ENCODE measurements at places on chromosomes 13 and 19. TPM values are rescaled to one million over a fixed set of nuclear protein-coding genes. Genes with fewer than 3 reads are reported as not detected.

Gene ZNF443
- total RNA-seq, result 9.4 TPM

Gene FPR3
- total RNA-seq, result not detected

Gene SIGLEC5
- total RNA-seq, result not detected

Gene ZNF222
- 6.6 TPM for total RNA-seq

Gene PSG7
- not detected for total RNA-seq

GRCh38 chr13:46389457-46390451 lies 2.7 kb upstream of the RUBCNL start:
- H3K27ac ChIP-seq, result no peak overlapping the region
- no peak overlapping the region for H3K4me3 ChIP-seq
- DNase-seq, result no peak

GRCh38 chr13:38952827-38953226 lies 37.8 kb downstream of the STOML3 start:
- no peak for DNase-seq
- H3K27me3 ChIP-seq, result no peaks in the 10 kb centered on the region
- H3K27ac ChIP-seq, result no peak overlapping the region
- H3K36me3 ChIP-seq, result no peaks in the 10 kb centered on the region

- no peak overlapping the region for H3K27ac ChIP-seq
- DNase-seq, result no peak
- H3K4me3 ChIP-seq, result no peak overlapping the region
- H3K4me1 ChIP-seq, result no peaks in the 10 kb centered on the region
These were observed 880.6 kb downstream of the UQCRFS1 start for GRCh38 chr19:28332351-28332750.

DNA sequence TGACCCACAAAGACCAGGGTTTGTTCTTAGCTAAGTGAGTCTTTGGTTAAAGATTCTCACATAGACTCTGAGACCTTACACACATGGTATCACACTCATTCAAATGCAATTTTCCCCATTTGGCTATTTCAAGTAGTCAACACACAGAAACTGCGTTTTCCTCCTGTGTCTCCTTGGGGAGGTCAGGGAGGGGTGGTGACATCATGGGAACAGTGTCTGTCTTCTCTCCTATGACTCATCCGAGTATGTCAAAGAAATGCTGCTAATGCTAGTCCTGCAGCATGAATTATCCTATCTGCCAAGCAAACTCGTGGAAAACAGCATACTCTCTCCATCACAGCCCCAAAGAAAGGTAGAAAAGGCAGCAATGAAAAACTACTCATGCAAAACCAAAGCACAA lies 100.2 kb downstream of the ENOX1 start:
- DNase-seq, result no peak
- no peaks in the 10 kb centered on the region for H3K36me3 ChIP-seq
- H3K27ac ChIP-seq, result no peak overlapping the region
- H3K4me3 ChIP-seq, result no peak overlapping the region
- no peaks in the 10 kb centered on the region for H3K27me3 ChIP-seq

DNA sequence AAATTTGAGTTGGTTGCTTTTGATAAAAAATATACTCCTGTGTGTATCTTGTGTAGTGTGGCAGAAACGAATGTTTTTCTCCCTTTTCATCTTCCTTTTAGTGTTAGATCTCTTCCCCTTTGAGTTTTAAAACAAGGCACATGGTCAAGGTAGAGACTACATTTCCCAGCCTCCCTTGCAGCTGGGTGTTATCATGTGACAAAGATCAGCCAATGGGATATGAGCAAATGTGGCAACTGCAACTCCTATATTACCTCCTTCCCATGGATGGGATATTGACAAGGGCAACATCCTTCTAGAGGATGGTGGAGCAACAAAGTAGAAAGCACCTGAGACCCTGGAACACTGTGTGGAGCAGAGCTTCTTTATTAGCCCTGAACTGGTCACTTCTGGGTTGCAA lies 42.4 kb downstream of the ADGRE3 start:
- H3K27me3 ChIP-seq, result no peaks in the 10 kb centered on the region
- H3K4me3 ChIP-seq, result no peak overlapping the region
- no peaks in the 10 kb centered on the region for H3K36me3 ChIP-seq

DNA sequence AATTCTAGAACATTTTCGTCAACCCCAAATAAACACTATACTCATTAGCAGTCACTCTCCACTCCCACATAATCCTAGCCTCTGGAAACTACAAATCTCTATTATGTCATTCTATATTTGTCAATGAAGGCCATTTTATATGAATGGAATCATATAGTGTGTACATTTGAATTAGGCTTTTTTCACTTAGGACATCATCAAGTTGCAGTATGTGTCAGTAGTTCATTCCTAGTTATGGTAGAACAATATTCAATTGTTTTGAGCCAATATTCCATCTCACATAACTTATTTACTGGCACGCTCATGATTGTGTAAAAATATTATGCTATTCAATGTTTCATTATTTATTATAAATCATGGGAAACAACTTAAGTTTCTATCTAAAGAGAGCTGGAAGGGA lies 1610.4 kb upstream of the MIR17HG start:
- H3K4me1 ChIP-seq, result no peaks in the 10 kb centered on the region
- no peak overlapping the region for H3K27ac ChIP-seq
- no peaks in the 10 kb centered on the region for H3K27me3 ChIP-seq
- no peak for DNase-seq

- DNase-seq, result no peak
- no peaks in the 10 kb centered on the region for H3K36me3 ChIP-seq
- H3K27me3 ChIP-seq, result no peaks in the 10 kb centered on the region
- H3K4me3 ChIP-seq, result no peak overlapping the region
- no peaks in the 10 kb centered on the region for H3K4me1 ChIP-seq
These were observed 8.9 kb downstream of the CEBPA start for GRCh38 chr19:33293255-33294057.

GRCh38 chr13:27348461-27348860 lies 76.0 kb upstream of the GTF3A start:
- no peak overlapping the region for H3K4me3 ChIP-seq
- DNase-seq, result no peak
- no peaks in the 10 kb centered on the region for H3K36me3 ChIP-seq
- no peaks in the 10 kb centered on the region for H3K27me3 ChIP-seq
- H3K27ac ChIP-seq, result no peak overlapping the region

DNA sequence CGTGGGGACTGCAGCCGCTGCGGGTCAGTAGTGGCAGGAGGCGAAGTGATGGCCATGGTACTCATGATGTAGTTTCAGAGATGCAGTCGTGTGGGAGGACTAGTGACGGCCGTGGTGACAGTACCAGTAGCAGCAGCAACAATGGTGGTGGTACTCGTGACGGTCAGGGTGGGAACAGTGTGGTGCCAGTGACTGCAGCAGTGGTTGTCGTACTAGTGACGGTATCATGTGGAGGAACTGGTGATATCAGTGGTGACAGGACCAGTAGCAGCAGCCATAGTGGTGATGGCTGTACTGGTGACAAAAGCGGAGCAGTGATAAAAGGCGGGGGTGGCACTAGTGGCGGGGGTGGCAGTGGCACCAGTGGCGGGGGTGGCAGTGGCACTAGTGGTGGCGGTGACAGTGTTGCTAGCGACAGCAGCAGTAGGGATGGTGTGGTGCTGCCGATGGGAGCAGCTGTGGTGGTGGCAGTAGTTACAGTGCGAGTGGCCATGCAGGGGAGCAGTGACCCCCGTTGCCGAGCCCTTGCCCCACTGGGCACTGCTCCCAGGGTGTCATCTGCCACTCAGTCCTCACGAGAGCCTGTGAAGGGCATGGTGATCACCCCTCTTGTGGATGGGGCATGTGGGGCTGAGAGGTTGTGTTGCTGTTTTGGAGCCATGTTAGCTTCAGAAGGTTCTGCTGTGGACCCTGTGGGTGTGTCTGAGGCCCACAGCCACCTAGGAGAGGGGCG lies 22.7 kb downstream of the ADPRHL1 start:
- no peak overlapping the region for H3K27ac ChIP-seq
- no peaks in the 10 kb centered on the region for H3K36me3 ChIP-seq
- H3K4me3 ChIP-seq, result no peak overlapping the region
- DNase-seq, result no peak
- no peaks in the 10 kb centered on the region for H3K27me3 ChIP-seq
- no peaks in the 10 kb centered on the region for H3K4me1 ChIP-seq

All from H9 (cell line).